Left lobe of liver (tissue), 2 donors: ENCODE measurements at places on chromosomes 3 and 15.

- no peak for DNase-seq
Measured at GRCh38 chr3:5974630-5975322, 787.3 kb downstream of the EDEM1 start.

DNA sequence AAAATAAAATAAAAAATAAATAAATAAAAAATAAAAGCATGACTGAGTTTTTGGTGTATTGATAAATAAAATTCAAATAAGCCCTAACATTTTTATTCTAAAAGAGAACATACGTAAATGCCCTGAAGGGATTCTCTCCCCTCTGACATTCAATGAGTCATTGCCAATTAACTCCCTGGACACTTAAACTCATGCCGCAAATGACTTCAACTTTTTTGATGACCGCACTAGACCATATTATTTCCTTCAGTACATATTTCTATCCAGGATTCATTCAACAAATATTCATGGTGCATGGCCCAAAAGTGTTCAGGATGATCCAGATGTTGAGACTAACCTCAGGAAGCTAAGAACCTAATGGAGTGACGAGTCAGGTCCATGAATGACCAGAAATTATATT lies 195.9 kb upstream of the LRRN1 start:
- DNase-seq: no peak

- no peak for DNase-seq
Measured at GRCh38 chr3:184591789-184592188, 30.2 kb downstream of the EPHB3 start.

DNA sequence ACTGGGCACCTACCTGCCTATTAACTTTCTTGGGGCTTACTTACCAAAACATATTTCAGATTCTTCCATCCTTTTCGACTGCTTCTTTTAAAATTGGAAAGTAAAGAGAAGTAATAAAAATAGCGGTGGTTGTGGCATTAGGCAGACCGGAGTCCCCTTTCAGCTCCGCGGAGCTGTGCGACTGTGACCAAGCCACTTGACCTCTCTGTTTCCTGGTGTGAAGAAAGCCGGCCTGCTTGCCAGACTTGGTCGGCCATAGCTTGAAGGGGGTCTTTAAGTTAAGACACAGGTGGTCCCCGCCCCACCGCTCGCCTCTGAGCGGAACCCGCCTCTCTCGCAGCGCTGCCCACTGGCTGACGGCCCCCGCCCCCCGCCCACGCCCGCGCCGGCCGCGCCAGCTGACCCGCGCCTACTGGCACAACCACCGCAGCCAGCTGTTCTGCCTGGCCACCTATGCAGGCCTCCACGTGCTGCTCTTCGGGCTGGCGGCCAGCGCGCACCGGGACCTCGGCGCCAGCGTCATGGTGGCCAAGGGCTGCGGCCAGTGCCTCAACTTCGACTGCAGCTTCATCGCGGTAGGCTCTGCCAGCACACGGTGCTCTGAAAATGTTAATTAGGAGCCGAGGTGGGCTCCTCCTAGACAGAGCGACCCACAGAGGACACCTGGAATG lies 18.3 kb downstream of the NOX5 start:
- DNase-seq: no peak

- no peak for DNase-seq
Measured at GRCh38 chr3:168212664-168213285, 117.1 kb upstream of the GOLIM4 start.

GRCh38 chr3:25038271-25038670 lies 389.8 kb upstream of the RARB start:
- DNase-seq: no peak

- DNase-seq: no peak
Measured at GRCh38 chr15:31012455-31012854, 21.0 kb upstream of the MTMR10 start.

DNA sequence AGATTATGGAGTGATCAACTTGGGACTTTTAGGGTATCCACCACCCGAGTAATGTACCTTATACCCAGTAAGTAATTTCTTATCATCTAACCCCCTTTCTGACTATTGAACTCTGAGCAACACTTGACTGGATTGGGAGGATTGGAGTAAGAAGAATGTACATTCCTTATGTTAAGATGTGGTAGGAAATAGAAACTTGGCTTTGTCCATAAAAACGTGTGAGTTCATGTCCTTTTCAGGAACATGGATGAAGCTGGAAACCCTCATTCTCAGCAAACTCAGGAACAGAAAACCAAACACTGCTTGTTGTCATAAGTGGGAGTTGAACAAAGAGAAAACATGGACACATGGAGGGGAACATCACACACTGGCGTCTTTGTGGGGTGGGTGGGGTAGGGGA lies 112.3 kb downstream of the PTPRG start:
- DNase-seq: no peak

- no peak for DNase-seq
Measured at GRCh38 chr3:42194943-42195510, 71.0 kb downstream of the CCK start.

DNA sequence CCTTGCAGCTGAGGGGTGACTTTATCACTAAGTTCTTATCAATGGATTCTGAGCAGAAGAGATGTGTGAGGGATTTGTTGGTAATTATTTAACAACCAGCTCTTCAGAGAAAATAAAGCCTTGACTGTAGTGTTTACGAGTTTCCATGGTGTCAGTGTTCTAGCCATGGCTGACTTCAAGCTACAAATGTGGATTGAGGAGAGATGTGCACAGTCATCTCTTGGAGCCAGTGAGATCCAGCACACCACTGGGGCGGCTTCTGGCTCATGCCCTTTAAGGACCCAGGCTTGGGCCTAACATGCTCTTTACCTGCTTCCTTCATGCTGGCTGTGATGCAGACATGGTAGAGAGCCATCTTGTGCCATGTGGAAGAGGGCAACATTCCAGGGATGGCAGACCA lies 145.6 kb upstream of the MRPS22 start:
- DNase-seq: no peak

- DNase-seq: no peak
Measured at GRCh38 chr3:134371542-134372324, 2.5 kb downstream of the AMOTL2 start.
